ENCODE measurements at places on chromosomes 7 and 10.

- no peaks in the 10 kb centered on the region for H3K36me3 ChIP-seq
- H3K27ac ChIP-seq, result no peak overlapping the region
- H3K4me3 ChIP-seq, result no peak overlapping the region
- H3K27me3 ChIP-seq, result peaks cover 4% of the 10 kb centered on the region
These were observed 103.7 kb upstream of the ANKRD1 start for GRCh38 chr10:91024541-91024940.

DNA sequence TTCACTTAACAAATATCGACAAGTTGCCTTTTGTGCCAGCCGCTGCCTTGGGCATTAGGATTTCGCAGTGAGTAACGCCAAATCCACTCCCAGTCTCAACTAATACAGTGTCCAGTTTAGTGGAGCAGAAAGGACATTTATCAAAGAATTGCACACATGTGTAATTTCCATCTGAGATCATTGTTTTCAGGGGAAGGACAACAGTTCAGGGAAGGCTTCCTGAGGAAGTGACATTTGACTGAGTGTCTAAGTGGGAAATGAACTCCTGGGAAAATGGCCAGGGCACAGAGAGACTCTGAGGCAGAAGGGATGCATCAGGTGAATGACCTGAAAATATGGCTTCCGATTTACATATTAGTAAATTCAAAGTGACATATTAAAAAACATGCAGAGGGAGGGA lies 89.4 kb downstream of the ITGA8 start:
- no peak for DNase-seq
- no peaks in the 10 kb centered on the region for H3K4me1 ChIP-seq
- no peak overlapping the region for H3K4me3 ChIP-seq
- H3K27ac ChIP-seq, result no peak overlapping the region

DNA sequence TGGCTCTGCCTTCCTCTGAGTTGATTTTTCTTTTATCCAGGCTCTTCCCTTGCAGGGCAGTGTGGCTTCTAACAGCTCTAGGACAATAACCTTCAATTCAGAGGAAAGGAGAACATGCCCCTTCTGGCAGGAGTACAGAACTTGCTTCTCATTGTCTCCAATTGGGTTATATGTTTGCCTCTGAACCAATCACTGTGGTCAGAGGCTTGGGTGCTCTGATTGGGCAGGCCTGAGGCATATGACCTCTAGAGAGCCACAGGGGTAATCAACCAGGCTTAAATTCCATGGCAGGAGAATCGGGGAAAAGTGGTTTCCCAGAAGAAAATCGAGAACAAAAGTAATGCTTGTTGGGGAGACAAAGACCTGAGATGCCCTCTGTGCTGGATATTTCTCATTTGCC lies 240.0 kb downstream of the REEP3 start:
- no peak for DNase-seq
- no peaks in the 10 kb centered on the region for H3K4me1 ChIP-seq
- H3K36me3 ChIP-seq, result no peaks in the 10 kb centered on the region

DNA sequence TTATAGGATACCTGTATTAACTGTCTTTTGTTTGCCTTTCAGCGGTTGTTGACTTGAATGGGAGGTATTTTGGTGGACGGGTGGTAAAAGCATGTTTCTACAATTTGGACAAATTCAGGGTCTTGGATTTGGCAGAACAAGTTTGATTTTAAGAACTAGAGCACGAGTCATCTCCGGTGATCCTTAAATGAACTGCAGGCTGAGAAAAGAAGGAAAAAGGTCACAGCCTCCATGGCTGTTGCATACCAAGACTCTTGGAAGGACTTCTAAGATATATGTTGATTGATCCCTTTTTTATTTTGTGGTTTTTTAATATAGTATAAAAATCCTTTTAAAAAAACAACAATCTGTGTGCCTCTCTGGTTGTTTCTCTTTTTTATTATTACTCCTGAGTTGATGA lies 26.6 kb downstream of the RBM17 start:
- no peak overlapping the region for H3K27ac ChIP-seq
- peaks cover 60% of the 10 kb centered on the region for H3K36me3 ChIP-seq
- DNase-seq, result no peak
- H3K4me1 ChIP-seq, result peaks cover 5% of the 10 kb centered on the region
- no peak overlapping the region for H3K4me3 ChIP-seq

- no peak for DNase-seq
- H3K27ac ChIP-seq, result no peak overlapping the region
- no peaks in the 10 kb centered on the region for H3K27me3 ChIP-seq
- H3K36me3 ChIP-seq, result no peaks in the 10 kb centered on the region
- no peak overlapping the region for H3K4me3 ChIP-seq
- H3K4me1 ChIP-seq, result no peaks in the 10 kb centered on the region
These were observed 21.4 kb downstream of the ACBD7 start for GRCh38 chr10:15067154-15067553.

DNA sequence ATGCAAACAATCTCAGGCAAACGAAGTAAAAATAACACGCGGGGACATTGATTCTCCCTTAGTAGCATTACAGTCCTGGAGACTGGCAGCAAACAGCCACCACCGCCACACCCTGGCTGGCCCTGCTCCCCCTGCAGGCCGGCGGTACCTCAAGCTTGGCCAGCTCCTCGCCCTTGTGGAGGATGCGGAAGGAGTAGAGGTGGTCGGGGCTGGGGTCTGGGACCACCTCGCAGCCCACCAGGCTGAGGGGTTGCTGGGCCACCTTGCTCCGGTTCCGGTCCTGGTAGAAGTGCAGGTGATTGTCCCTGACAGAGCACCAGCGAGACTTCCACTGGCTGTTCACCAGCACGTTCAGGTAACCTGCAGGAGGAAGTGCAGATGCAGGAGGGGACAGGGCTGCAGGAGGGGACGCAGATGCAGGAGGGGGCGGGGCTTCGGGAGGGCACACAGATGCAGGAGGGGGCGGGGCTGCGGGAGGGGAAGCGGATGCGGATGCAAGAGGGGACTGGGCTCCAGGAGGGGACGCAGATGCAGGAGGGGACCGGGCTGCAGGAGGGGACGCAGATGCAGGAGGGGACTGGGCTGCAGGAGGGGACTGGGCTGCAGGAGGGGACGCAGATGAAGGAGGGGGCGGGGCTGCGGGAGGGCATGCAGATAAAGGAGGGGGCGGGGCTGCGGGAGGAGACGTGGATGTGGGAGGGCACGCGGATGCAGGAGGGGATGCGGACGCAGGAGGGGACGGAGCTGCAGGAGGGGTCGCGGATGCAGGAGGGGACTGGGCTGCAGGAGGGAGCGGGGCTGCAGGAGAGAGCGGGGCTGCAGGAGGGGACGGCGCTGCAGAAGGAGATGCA lies 65.7 kb downstream of the VWA2 start:
- H3K4me3 ChIP-seq, result peak overlapping the region; percentile 78
- H3K27ac ChIP-seq, result no peak overlapping the region
- H3K27me3 ChIP-seq, result no peaks in the 10 kb centered on the region

DNA sequence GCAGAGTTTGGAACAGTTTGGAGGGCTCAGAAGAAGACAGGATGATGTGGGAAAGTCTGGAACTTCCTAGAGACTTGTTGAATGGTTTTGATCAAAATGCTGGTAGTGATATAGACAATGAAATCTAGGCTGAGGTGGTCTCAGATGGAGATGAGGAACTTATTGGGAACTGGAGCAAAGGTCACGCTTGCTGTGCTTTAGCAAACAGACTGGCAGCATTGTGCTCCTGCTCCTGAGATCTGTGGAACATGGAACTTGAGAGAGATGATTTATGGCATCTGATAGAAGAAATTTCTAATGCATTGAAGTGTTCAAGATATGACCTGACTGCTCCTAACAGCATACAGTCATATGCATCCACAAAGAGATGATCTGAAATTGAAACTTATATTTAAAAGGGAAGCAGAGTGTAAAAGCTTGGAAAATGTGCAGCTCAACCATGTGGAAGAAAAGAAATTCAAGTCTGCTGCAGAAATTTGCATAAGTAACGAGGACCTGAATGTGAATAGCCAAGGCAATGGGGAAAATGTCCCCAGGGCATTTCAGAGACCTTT lies 186.9 kb upstream of the PHYHIPL start:
- H3K27ac ChIP-seq, result no peak overlapping the region
- no peaks in the 10 kb centered on the region for H3K27me3 ChIP-seq
- no peaks in the 10 kb centered on the region for H3K4me1 ChIP-seq
- H3K36me3 ChIP-seq, result no peaks in the 10 kb centered on the region
- no peak overlapping the region for H3K4me3 ChIP-seq

GRCh38 chr7:37832194-37832593 lies 16.2 kb upstream of the NME8 start:
- peaks cover 6% of the 10 kb centered on the region for H3K4me1 ChIP-seq
- DNase-seq, result peak; percentile 50
- H3K36me3 ChIP-seq, result no peaks in the 10 kb centered on the region
- no peak overlapping the region for H3K27ac ChIP-seq
- no peak overlapping the region for H3K4me3 ChIP-seq

DNA sequence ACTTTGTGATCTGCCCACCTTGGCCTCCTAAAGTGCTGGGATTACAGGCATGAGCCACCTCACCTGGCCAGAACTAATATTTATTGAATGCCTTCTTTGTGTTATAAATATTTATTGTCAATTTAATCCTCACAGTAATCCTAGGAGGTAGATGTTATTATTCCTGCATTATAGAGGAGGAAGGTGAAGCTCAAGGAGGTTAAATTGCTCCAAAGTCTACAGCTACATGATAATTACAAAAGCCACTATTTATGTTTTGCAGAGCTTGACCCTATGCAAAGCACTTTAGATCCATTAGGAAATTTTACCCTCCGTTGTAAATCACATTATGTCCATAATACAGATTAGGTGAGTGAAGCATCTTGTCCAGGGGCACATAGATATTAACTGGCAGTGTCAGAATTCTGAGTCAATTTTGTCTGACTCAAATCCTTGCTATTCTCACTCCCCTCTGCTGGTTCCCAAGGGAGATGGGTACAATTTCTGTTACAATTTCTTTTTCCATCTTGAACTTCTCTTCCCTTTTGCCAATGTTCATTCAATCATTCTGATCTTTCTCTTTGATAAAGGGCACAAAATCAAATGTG lies 25.7 kb upstream of the CDK14 start:
- DNase-seq, result no peak
- no peak overlapping the region for H3K4me3 ChIP-seq
- no peak overlapping the region for H3K27ac ChIP-seq
- H3K36me3 ChIP-seq, result no peaks in the 10 kb centered on the region
- H3K27me3 ChIP-seq, result no peaks in the 10 kb centered on the region
- no peaks in the 10 kb centered on the region for H3K4me1 ChIP-seq
